ENCODE measurements at places on chromosomes 13 and 19.

- DNase-seq = no peak
These were observed 87.2 kb upstream of the IRS2 start for GRCh38 chr13:109873351-109874123.

DNA sequence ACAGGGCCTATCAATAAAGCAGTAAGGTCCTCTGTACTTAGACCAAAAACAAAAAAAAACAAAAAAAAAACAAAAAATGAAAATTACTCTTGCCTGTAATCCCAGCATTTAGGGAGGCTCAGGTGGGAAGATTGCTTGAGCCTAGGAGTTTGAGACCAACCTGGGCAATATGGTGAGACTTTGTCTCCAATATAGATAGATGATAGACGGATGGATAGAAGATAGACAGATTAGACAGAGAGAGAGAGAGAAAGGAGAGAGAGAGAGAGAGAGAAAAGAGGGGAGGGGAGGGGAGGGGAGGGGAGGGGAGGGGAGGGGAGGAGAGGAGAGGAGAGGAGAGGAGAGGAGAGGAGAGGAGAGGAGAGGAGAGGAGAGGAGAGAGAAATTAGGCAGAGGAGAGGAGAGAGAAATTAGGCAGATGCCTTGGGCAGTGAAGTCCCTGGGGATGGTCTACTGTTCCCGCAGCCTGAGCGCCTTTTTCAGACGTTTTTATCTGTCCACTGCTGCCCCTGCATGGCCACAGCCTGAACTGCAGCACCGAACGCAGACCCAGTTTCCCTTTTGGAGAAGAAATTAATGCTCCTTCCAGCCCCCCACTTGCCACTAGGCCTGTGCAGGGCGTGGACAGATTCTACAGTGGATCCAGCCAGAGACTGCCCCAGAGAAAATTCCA, 9.8 kb upstream of the ZNF627 start:
- peak; percentile 70 for DNase-seq

GRCh38 chr13:90868321-90868920, 479.1 kb upstream of the MIR17HG start:
- DNase-seq = peak; percentile 34

DNA sequence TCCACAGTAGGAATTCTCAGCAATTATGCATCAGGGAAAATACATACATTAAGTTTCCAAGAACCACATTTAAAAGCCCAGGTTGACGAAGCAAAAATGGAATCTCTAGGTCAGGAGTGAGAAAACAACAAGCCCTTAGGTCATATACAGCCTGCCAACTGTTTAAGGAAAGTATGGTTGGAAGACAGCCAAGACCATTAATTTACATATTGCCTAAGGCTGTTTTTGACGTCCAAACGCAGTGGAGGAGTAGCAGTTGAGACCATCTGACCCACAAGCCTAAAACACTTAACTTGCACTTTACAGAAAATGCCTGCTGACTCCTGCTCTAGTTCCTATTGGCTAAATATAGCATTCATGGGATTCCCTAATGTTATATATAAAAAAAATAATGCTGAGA, 299.0 kb downstream of the ITGBL1 start:
- peak; percentile 10 for DNase-seq

DNA sequence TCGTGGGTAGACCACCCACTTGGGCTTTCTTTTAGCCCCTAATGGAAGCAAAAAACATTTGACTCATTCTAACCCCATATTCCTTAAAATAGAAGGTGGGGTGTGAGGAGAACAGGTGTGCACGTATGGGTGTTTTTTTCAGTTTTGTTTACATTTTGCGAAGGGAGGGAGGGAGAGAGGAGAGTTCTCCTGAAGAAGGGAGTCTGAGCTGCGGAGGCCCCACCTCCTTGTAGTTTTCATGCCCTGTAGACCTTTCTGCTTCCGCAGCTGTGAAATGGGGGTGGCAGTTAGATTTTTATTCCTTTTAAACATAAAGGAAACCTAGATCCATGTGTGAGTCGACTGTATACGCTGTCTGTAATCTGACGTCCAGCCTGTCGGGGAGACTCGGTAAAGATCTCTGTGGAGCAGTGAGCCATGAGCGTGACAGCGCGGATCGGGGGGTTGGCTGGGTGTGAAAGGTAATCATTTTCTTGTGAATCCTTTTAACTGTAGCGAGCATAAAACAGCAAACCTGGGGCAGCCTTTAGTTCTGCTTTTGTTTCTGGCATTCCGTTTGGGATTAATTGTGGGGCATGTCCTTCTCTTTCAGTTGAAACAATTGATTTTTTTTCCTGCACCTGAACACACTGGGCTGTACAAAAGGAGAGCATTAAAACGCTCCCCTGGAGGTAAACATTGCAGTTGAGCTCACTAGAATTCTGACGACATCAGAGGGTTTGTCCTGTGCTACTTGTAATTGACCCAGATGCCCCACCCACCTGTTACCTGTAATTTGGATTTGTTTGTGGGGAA, 2.3 kb downstream of the UPF1 start:
- no peak for DNase-seq

Measured in LoVo (cell line).